ENCODE measurements at places on chromosomes 6 and 20.

DNA sequence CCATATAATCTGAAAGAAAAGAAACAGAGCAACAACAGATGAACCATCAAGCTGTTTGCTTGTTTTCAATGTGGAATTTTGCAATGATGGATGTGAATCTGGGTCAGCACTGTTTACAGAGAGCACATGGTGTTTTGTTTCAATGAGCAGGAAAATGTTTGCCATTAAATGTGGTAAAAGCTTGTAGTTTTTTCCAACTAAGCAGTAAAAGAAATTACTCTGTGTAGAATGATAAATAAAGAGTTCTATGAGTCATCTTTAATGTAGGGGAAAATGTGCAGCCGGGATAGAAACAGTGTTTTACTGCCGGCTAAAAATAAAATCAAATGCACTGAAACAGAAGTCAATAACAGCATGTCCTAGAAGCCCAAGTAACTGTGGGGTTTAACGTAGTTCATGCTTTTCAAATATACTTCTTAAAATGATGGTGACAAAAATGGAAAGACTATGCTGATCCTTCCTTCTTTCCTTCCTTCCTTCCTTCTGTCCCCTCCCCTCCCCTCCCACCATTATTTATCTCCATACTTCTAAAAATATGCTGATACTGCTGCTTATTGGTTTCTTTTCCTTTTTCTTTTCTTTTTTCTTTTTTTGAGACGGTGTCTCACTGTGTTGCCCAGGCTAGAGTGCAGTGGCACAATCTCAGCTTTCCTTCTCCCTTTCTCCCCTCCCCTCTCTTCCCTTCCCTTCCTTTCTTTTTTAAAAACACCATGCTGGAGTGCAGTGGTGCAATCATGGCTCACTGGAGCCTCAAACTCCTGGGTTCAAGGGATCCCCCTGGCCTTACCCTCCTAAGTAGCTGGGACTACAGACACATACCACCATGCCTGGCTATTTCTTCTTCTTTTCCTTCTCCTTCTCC is 6.3 kb upstream of the NAA20 start:
- DNase-seq, result peak; percentile 39

GRCh38 chr6:107679457-107679856 is 144.7 kb downstream of the SCML4 start:
- peak; percentile 65 for DNase-seq

DNA sequence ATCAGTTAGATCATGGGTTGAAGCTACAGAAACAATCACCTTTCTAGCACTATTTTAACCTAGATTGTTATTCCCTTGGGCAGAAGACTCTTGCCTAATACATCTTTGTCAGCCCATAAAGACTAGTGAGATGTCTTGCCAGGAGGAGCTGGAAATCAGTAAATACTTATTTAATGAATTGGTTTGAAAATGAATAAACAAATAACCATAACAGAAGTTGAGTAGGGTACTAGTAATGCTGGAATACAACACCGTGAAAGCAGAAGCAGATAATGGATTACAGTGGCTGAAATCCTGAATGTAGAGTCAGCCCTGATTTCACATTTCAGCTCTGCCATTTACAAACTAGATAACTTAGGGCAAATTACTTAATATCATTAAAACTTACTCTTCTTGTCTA is 236.1 kb downstream of the PACRG start:
- no peak for DNase-seq

DNA sequence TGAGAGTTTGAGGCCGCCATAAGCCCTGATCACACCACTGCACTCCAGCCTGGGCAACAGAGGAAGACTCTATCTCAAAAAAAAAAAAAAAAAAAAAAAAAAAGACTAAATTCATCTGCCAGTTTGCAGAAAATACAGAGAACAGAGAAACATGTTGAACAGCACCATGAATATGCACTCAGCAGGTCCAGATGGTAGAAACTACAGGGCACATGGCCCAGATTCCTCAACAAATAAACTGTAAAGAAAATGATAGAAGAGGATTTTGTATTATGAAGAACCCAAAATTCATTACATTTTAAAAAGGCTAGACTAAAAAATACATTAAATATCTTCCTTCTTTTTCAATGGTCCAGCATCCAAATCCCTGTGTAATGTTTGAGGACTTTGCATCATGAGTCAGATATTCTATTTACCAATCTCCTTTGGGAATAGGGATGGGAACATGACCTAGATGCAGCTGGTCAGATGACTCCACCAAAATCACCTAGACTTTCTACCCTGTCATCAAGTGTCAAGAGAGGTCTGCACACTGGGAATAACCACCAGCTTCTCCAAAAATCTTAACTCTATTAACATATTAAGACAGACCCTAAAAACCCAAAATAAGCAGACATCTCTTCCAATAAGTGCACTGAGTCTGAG is 189.1 kb upstream of the TCF21 start:
- DNase-seq, result no peak

DNA sequence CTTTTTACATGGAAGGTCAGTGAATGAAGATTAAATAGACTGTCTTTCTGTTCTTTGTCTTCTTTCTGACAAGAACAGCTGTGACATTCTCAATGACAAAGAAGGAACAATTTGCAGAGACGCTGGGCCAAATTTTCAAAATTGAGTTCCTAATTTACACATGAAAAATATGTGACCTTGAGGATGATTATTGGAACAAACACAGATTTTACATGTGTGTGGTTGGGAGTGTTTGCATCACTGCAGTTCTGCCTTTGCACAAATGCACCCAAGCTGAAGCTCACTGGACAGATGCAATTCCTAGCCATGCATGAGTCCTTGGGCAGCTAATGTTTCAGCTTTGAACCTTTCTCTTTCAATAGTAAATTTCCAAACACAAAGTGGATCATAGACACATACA is 350.8 kb downstream of the QKI start:
- DNase-seq, result no peak

DNA sequence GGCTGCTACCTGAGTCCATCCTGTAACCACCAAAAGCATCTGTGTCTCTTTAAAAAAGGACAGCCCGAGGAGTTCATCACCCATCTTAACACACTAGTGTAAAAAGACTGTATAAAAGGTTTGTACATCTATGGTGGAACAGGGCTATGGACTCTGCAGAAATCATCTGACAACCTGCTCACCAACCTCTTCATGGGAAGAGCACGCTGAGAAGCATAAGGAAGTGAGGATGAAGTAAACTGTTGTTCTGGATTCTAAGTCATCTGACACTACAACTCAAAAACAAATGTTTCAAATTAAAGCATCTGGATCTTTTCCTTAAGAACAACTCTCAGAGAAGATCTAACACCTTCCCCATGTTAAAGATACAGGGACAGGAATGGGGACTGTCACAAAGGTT is 5.4 kb downstream of the IFNGR1 start:
- no peak for DNase-seq

- DNase-seq, result no peak
Measured at GRCh38 chr20:16749573-16749972, 1.4 kb downstream of the OTOR start.

DNA sequence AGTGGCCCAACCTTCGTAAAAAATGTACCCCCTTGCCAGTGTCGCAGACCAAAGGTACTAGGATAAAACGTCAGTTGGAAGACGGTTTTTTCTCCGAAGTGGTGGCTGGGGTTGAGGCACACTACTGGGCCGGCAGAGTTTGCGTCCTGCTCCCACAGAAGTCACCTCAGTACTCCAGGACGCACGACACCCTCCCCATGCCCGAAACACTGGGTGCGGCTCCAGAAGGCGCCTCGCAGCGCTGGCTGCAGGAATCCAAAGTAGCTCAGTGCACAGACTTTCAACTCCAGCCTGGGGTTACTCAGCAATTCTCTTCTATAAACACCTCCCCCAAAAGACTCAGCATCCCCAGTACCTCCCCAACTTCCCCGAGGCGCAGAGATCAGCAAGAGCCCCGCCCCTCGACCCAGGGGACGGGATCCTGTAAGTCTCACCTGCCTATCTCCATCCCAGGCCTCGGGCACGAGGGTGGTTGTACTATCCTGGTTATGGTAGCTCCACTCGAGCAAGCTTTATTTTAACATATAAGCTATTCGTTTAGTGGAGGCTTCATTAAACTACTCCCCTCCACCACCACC is 88.2 kb downstream of the ZFP64 start:
- peak; percentile 35 for DNase-seq

DNA sequence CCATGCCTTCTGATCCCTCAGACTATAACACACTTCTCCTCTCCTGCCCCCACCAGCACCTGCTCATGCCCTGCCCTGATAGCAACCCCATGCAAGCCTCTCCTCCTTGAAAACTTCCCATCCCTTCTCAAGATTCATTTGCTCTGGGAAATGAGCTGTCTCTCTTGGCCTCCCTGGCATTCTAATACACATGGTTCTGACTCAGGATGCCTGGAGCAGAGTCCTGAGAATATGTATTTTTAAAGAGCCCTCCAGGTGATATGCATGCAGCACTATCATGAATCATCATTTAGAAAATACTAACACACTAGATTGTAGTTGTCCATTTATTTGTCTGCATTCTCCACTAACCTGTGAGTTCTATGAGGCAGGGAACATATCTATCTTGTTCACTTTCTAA is 26.6 kb downstream of the HDGFL1 start:
- no peak for DNase-seq

DNA sequence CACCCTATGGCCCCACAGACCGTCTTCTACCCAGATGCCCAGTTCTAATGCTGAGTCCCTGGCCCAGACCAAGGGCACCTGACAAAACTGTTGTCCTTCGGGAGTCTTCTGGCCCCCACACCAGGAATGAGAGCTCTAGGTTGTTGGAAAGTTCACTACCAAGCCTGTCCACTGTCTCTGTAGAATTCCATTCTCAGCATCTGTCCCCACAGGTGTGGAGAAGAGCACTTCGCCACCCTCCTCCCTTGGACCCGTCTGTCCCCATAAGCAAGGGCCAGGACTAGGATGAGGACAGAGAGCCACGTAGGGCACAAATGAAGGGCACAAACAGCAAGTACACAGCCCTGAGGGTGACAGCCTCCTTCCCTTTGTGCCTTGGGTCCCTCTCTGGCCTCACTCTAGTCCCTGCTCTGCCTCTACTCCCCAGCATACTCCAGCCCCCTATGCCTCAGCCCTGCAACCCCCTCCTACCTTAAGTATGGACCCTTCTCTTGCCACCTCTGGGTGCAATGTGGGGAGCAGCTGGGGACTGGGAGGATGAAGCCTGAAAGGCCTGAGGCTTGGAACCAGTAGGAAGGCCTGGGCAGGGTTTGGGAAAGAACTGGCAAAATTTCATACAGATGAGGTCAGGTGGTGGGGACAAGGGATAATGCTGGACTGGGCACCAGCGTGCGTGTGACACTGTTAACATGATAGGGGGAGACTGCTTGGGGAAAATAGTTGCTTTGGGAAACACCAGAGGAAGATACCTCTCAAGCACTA is 4.3 kb downstream of the LZTS3 start:
- no peak for DNase-seq

DNA sequence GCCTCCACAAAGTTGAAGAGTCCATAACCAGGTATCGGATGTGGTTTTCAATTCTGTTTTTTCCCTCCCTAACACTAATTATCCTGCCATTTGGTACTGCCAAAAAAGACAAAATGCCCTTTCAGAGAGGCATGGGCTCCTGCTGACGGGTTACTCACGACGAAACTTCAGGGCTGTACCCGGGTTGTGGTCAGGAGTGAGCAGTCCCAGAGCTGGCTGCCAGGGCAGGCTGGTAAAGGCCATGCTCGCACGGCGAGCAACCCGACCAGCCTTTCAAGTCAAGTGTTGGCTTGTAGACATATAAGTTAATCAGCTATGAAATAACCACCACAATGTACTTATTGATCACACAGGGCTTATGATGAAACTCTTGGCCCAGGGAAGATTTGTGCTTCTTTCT is 152.5 kb downstream of the FOXC1 start:
- no peak for DNase-seq

DNA sequence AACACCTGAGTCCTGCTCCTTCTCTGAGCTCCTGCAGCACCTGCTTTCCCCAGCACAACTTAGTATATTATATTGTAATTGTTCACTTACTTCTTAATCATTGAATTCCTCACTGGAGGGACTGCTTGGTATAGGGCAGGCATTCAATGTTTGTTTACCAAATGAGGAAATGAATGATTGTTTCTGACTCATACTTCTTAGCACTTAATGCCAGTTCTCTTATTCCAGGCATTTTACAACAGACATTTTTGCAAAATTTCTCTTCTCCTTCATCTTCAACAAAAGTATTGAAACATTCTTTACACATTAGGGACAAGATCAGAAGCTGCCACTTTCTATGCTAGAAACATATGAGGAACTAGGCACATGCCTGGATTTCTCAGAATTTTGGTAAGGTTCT is 119.4 kb downstream of the TBX18 start:
- peak; percentile 46 for DNase-seq

- DNase-seq, result no peak
Measured at GRCh38 chr20:62705627-62706026, 3.0 kb upstream of the NTSR1 start.

DNA sequence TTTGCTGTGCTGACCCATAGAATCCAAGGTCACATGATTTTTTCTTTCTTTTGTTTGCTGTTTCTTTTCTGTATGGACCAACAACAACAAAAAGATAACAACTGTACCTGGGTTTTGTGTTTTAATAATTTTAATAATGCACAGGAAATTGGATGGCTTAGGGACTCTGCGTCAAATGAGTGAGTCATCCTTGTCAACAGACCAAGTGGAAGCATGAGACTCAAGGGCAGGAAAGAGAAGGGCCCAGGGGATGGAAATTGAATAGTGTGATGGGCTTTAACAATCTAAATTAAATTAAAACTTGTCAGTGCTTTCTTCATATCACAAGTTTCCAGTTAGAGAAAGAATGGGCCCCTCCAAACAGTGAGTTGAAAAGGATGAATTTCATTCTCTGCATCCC is 413.0 kb downstream of the PREX1 start:
- no peak for DNase-seq

GRCh38 chr6:90251295-90251992 is 45.2 kb downstream of the BACH2 start:
- DNase-seq, result no peak

DNA sequence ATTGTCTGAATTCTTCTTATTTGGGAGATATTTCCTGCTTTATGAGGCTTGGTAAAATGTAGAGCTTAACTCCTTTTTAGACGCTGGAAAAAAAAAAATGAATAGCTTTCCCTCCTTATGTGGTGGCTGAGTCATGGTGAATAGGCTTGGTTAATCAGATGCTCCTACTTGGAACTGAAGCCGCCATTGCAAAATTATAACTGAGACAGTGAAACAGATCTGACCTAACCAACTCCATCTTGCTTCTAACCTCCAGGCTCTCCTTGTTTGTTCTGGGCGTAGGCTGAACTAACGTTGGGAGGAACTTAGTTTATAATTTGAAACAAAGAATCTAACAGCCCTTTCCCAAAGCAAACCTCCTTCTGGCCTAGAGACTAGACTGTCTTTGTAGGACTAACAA is 43.2 kb upstream of the PLCB4 start:
- DNase-seq, result peak; percentile 77

DNA sequence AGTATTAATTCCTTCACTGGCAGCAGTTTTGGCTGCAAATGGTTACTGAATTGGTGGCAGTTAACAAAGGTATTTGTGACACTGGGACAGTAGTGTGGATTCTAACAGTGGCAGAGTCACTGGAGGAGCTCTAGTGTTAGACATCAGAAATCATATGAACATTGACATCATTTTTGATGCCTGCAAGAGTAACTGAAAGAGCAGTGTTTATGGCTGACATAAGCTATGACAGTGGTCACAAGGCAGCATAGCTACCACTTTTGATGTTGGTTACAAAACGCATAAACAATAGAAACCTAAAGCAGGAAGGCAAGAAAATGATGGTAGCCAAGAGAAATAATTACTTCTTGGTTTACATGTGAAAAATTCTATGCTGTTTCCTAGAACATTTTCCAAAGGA is 326.7 kb upstream of the MAN1A1 start:
- no peak for DNase-seq

Data from fibroblast of skin of abdomen (primary cell).